ENCODE measurements at places on chromosomes 6 and 20. TPM values are rescaled to one million over a fixed set of nuclear protein-coding genes. Genes with fewer than 3 reads are reported as not detected.

The NKX2-2 gene
- total RNA-seq: not detected

The LTA gene
- total RNA-seq: not detected

The TULP1 gene
- not detected for total RNA-seq

DNA sequence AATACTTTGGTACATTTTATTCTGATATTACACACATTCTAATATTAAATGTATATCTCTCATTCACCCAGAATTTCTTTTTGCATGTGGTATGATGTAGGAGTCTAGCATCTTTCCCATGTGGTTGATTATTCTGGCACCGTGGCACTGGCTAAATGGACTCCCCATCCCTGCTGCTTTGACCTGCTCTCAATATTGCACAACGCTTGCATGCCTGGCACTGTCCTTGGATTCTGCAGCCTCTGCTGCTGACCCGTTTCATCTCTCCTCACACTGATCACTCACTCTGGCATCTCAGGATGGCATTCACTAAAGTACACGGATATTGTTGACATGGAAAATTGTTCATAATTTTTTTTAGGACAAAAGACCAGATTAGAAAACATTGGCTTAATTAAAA lies 11.5 kb upstream of the DACT2 start:
- H3K27ac ChIP-seq: no peak overlapping the region
- no peaks in the 10 kb centered on the region for H3K36me3 ChIP-seq
- no peak overlapping the region for H3K4me3 ChIP-seq

GRCh38 chr6:150880336-150880735 lies 14.8 kb downstream of the MTHFD1L start:
- peaks cover 10% of the 10 kb centered on the region for H3K4me1 ChIP-seq
- H3K36me3 ChIP-seq: no peaks in the 10 kb centered on the region
- H3K27ac ChIP-seq: no peak overlapping the region

- no peak overlapping the region for H3K27ac ChIP-seq
- H3K4me3 ChIP-seq: no peak overlapping the region
- H3K4me1 ChIP-seq: no peaks in the 10 kb centered on the region
- no peaks in the 10 kb centered on the region for H3K27me3 ChIP-seq
These were observed 54.7 kb downstream of the OR2B6 start for GRCh38 chr6:28011722-28012121.

The UBE3D gene
- total RNA-seq: 13.1 TPM

DNA sequence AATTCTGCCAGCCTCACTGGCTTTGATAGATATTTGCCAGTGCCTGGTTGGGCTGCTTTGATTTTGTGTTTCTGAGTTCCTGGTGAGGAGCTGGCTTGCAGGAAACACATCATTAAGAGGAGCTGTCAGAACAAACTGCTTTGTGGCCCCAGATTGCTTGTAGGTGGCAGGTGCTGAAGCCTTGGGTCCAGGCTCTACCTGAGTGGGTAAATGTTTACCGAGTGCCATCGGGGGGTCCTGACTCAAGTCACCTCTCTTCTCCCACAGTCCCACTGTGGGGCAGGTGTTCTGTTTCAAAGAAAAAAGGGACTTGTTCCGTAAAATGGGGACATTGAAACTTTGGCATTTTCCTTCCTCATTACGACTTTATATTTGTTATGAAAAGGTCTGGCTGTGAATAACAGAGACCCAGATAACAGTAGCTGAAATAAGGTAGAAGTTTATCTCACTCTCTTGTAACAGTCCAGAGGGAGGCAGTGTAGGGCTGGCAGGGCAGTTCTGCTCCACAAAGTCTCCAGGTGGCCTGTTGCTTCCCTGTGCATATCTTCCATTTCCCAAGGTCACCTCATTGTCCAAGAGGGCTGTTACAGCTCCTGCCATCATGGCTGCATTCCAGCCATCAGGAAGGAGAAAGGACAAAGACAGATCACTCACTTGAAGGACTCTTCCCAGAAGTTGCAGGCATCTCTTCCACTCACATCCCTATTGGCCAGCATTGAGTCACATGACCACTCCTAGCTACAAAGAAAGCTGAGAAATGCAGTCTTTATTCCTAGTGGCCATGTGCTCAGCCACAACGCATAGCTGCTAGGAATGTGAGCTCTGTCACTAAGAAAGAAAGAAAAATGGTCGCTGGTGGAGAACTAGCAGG lies 149.9 kb upstream of the KCNG1 start:
- peaks cover 1% of the 10 kb centered on the region for H3K4me1 ChIP-seq
- no peaks in the 10 kb centered on the region for H3K27me3 ChIP-seq
- DNase-seq: no peak
- no peaks in the 10 kb centered on the region for H3K36me3 ChIP-seq
- no peak overlapping the region for H3K27ac ChIP-seq

The SPATS1 gene
- total RNA-seq: not detected

The C2 gene
- 6.3 TPM for total RNA-seq

GRCh38 chr6:47299965-47300364 lies 9.7 kb downstream of the TNFRSF21 start:
- no peaks in the 10 kb centered on the region for H3K36me3 ChIP-seq
- H3K4me1 ChIP-seq: no peaks in the 10 kb centered on the region
- DNase-seq: no peak
- H3K27ac ChIP-seq: no peak overlapping the region
- H3K27me3 ChIP-seq: no peaks in the 10 kb centered on the region
- no peak overlapping the region for H3K4me3 ChIP-seq

Measured in ovary (tissue), 10 donors.